ENCODE measurements at places on chromosomes 2 and 18. TPM values are rescaled to one million over a fixed set of nuclear protein-coding genes. Genes with fewer than 3 reads are reported as not detected.
A peak's percentile ranks its signal among the peaks of the same experiment; 100 is the strongest.

DNA sequence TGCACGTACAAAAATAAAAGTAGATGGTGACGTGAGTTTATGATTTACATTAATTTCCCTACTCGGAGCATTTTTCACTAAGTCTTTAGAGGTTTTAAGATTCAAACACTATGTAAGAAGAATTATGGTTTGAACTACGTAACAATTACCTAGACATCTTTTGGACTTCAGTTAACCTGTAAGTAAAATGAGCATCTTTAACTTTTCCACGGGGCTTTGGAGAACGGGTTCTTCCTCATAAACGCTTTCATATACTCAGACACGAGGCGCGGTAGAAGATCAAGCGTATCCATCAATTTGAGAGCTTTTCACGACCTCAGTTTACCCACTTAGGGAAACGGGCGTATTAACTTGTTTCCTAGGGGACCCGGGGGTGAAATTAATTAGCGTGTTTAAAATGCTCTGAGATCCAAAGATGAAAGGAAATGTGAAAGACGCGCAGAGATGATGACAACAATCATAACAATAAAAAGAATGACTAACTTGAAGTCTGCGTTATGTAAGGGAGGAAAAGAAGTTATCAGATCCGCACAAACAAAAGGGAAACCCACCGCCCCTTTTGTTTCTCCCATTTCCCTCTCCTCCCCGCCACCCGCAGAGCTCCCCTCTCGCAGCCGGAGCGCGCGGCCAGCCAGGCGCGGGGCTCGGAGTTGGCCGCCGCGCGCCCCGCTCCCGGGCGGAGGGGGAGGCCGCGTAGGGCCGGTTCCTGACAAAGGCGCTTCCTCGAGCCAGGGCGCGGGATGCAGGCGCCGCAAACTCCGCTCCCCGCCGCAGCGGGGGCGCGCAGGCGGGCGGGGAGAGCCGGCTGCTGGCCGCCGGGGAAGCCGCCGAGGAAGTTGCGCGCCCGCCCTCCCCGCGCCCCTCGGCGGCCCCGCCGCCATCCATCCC lies 807 bp downstream of the PELI1 start:
- DNase-seq: peak; percentile 33

- DNase-seq: no peak
These were observed 24.4 kb upstream of the AGFG1 start for GRCh38 chr2:227447606-227448005.

DNA sequence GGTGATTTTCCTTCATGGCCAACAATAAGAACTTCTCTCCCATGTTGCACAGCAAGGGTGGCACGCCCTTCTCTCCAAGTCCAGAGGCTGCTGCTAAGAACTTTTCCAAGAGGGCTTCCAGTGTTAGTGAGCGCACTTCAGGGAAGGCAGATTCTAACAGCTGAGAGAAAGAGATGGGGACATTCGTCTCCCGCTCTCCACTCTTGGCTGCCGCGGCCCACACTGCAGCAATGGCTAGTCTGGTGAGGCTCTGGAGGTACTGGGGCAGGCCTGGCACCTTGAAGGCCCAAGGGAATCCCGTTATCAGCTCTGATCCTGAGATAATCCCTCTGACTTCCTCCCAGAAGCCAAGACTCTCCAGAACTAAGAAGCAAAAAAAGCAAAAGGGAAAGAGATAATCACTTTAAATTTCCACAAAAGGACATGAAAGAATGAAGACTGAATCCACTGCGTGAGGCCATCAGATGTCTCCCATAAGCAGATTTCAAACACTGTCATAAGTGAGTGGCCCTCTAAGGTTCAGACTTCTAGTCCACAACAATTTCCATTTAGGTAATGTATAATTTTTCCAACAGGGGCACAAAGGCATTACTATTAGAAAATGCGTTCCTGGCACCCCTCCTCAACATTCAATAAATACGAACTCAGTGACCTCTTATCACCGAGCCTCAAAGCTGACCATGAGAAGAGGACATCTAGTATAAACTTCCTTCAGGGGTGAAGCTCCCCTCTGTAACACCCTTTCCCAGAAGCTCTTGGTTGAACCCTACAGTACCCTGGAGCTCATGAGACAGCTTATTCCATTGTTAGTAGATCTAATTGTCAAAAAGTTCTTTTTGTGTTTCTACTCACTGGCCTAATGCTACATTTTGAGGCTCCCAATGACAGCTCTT lies 66.7 kb upstream of the ZFP36L2 start:
- DNase-seq: no peak

GRCh38 chr2:29218071-29218470 lies 102.9 kb downstream of the CLIP4 start:
- no peak for DNase-seq

- no peak for DNase-seq
These were observed 48.0 kb downstream of the SERPINB8 start for GRCh38 chr18:64017870-64018269.

DNA sequence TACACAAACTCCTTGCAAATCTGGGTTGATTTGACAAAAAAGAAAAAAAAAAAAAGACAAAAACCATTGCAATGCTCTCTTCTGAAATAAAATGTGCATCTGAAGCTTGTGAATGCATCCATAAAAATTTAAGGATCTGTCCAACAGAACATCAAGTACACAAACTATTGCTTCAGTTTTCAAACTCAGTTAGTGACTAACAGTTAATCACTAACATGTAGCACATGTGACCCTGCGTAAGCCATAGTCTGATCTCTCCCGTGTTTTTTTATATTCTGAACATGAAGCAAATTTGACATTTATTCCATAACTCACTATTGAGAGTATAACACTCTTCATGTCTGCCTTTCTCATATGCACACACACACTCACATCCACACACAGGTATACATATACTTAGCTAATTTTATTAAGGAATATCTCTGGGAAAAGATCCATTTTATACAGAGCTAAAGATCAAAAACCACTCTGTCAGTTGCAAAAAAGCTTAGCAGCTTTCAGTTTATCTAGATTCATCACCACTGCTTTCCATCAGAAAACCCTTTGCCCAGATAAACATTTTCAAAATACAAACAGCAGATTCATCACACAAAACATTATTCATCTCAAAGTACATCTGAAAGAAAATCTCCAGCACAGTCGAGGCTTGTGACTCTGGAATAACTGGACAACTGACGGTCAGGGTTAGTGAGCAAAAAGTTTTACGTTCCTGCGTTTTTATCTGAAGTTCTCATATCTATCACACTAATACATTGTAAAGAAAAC lies 1000.4 kb upstream of the ACVR2A start:
- DNase-seq: no peak

- DNase-seq: no peak
These were observed 126.7 kb downstream of the GALNT14 start for GRCh38 chr2:31011587-31011986.

- no peak for DNase-seq
These were observed 41.2 kb downstream of the SP100 start for GRCh38 chr2:230457073-230457768.

GRCh38 chr2:196295005-196295404 lies 123.6 kb upstream of the STK17B start:
- no peak for DNase-seq

GRCh38 chr2:223989206-223989855 lies 32.1 kb downstream of the MRPL44 start:
- DNase-seq: no peak

Gene CEP68
- total RNA-seq: 4.2 TPM

Gene ZNF638
- total RNA-seq: 111 TPM

Gene GKN2
- total RNA-seq: not detected

Gene CROCC2
- not detected for total RNA-seq

Gene ALLC
- not detected for total RNA-seq

Gene CD302
- total RNA-seq: 0.19 TPM

Gene MPP4
- not detected for total RNA-seq

Data from activated naive CD4-positive, alpha-beta T cell treated with anti-CD3 and anti-CD28 coated beads, Interleukin-2, amount 50 U/mL, for 72 hours (primary cell).